ENCODE measurements at places on chromosomes 5 and 9.

DNA sequence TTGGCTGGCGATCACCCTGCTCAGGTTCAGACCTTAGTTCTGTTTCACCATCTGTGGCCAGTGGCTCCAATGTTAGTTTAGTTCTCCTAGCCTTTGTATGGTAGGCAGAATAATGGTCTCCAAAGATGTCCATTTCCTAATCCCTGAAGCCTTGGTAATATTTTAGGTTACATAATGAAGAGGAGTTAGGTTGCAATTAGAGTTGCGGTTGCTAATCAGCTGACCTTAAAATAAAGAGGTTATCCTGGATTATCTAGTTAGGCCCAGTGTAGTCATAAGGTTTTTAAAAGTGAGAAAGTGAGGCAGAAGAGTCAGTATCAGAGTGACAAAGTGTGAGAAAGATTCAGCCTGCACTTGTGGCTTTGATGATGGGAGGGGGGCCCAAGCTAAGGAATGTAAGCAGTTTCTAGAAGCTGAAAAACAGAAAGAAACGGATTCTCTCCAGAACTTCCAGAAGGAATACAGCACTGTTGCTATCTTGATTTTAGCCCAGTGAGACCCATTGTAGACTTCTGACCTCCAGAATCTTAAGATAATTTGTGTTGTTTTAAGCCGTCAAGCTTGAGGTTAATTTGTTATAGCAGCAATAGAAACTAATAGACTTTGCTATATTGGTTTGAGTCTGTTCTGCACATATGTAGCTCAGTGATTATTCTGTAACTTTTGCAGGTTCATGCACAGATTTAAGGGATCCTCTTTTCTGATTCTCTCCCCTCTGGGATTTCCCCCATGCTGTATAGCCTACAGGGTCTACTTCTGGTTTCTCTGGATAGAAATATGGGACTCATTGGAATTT lies 21.6 kb downstream of the LNPEP start:
- H3K27ac ChIP-seq = no peak overlapping the region
- DNase-seq = no peak
- no peaks in the 10 kb centered on the region for H3K36me3 ChIP-seq

GRCh38 chr9:72773570-72773969 lies 179.3 kb downstream of the ALDH1A1 start:
- no peaks in the 10 kb centered on the region for H3K4me1 ChIP-seq
- H3K36me3 ChIP-seq = no peaks in the 10 kb centered on the region
- no peaks in the 10 kb centered on the region for H3K27me3 ChIP-seq
- no peak overlapping the region for H3K27ac ChIP-seq
- no peak overlapping the region for H3K4me3 ChIP-seq
- DNase-seq = no peak

DNA sequence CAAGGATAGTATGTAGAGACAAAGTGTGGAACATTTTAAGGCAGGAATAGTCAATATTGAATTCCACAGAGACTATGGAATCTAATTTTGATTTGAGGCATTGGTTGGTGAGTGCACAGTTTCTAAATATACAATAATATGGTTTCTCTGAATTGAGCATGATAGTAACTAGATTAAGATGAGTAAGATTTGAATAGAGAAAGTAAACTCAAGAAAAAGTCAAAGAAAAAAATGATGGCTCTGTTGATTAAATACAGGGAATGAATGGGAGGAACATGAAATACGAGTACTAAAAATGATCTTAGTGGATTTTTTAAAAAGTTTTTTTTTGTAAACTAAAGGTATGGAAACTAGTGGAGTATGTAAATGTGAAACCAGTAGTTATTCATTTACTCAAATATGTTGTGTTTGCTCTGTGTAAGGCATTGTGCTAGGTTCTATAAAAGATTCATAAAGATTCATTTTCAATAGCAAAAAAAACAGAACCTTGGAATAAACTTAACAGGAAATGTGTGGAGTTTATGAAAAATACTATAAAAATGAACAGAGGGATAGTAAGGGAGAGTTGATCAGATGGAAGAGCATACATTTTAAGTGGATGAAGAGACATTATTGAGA lies 101.2 kb downstream of the ZCCHC7 start:
- no peak overlapping the region for H3K4me3 ChIP-seq
- no peaks in the 10 kb centered on the region for H3K4me1 ChIP-seq
- no peaks in the 10 kb centered on the region for H3K36me3 ChIP-seq
- no peak overlapping the region for H3K27ac ChIP-seq

DNA sequence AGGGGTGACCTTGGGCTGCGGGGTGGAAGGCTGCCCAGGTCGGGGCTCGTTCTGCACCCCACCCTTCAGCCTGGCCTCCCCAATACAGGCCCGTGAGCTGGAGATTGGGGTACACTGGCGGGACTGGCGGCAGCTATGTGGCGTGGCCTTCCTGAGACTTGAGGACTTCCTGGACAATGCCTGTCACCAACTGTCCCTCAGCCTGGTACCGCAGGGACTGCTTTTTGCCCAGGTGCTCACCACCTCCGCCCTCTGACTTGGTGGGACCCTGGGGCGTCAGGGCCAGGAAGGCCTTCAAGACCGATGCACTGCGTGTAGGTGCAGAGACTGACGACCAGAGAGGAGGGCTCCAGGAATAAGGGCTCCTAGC lies 10.5 kb downstream of the ZDHHC12 start:
- H3K27me3 ChIP-seq = no peaks in the 10 kb centered on the region
- H3K4me3 ChIP-seq = no peak overlapping the region
- DNase-seq = no peak
- peaks cover 37% of the 10 kb centered on the region for H3K36me3 ChIP-seq

GRCh38 chr5:172743112-172743959 lies 27.7 kb downstream of the DUSP1 start:
- no peaks in the 10 kb centered on the region for H3K27me3 ChIP-seq
- DNase-seq = no peak
- peaks cover 9% of the 10 kb centered on the region for H3K4me1 ChIP-seq
- H3K27ac ChIP-seq = no peak overlapping the region
- H3K4me3 ChIP-seq = no peak overlapping the region

DNA sequence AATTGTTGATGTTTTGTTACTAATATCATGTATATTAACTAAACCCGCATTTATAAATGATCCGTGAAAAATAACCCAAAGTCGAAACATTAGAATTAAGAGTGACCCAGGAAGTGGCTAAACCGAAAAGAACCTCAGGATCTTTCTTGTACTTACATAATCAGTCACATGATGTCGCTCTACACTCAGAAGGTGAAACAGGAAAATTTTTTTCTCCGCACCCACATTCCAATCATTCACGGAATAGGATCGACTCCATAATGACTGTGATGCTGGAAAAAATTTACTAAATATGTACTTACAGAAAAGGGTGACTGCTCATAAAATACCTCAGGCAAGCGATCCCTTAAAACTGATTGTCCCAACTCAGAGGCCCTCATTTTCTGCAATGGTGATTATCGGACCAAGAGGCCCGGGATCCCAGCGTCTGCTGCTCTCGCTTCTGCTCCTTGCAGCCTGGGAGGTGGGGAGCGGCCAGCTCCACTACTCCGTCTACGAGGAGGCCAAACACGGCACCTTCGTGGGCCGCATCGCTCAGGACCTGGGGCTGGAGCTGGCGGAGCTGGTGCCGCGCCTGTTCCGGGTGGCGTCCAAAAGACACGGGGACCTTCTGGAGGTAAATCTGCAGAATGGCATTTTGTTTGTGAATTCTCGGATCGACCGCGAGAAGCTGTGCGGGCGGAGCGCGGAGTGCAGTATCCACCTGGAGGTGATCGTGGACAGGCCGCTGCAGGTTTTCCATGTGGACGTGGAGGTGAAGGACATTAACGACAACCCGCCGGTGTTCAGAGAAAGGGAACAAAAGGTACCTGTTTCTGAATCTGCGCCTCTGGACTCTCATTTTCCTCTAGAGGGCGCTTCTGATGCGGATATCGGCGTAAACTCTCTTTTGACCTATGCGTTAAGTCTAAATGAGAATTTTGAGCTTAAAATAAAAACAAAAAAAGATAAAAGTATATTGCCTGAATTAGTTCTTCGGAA lies at the start of gene PCDHA12:
TSS of gene PCDHA12 (plus strand) at position 224 of the 981 bp plus-strand sequence. CDS start at position 389, 165 bp downstream.
- H3K4me1 ChIP-seq = no peaks in the 10 kb centered on the region
- H3K27me3 ChIP-seq = peaks cover 7% of the 10 kb centered on the region
- no peak for DNase-seq
- H3K36me3 ChIP-seq = no peaks in the 10 kb centered on the region
- H3K27ac ChIP-seq = no peak within 1 kb of the TSS

- no peak overlapping the region for H3K4me3 ChIP-seq
- H3K27me3 ChIP-seq = no peaks in the 10 kb centered on the region
- no peak overlapping the region for H3K27ac ChIP-seq
- no peaks in the 10 kb centered on the region for H3K4me1 ChIP-seq
Measured at GRCh38 chr5:91072881-91073280, 310.2 kb downstream of the ARRDC3 start.

DNA sequence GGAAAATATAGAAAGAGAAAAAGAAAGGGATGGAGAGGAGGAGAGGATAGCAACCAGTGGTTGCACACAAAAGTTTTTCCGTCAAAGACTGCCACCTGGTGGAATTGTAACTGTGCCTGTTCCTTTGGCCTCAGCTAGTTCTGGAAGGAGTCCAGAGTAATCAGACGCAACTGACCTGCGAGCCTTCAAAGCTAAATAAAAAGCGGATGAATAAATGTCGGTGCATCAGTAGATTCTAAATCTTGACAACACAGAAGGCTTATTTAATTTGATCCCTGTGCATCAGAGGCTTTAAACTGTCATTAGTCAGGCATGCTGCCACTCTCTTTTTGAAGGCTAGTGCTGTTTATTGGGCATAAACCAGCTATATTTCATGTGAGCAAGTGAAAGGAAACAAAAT lies 132.9 kb upstream of the ACO1 start:
- H3K36me3 ChIP-seq = no peaks in the 10 kb centered on the region
- no peaks in the 10 kb centered on the region for H3K27me3 ChIP-seq
- no peak overlapping the region for H3K27ac ChIP-seq

DNA sequence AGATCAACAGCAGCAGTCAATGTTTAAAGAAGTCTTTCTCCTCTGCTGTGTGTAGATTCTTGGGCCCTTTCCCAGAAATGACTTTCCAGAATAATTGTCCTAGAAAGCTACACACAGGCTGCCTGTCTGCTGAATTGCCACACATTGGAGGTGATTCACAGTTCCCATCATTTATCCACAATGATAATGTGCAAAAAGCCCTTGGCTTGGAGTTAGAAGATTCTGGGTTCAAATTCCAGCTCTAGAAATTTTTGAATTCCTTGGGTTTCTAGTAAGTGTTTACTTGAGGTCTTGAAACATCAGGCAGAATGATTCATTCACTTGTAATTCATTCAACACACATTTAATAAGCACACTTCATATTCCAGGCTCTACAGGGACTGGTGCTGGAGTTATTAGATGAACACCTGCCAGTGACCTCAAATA lies 28.6 kb upstream of the EPB41L4B start:
- no peak overlapping the region for H3K4me3 ChIP-seq
- H3K4me1 ChIP-seq = no peaks in the 10 kb centered on the region
- H3K36me3 ChIP-seq = no peaks in the 10 kb centered on the region
- H3K27me3 ChIP-seq = peaks cover 3% of the 10 kb centered on the region

DNA sequence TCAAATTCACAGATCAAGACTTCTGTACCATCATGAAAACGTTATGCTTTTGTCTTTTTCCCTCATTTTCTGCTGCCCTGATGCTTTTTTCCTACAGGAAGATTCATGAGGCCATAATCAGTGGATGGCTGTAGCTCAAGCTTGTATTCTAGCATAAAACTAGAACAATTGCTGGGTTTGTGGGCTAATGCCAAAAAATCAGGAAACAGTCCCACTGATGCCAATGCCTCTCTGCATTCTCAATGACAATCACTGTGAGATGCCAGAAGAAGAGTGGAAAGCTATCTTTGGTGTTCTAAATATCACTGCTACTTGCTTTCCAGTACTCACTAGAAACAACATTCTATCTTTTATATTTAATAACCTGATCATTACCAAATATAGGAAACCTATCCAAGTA lies 33.3 kb upstream of the FAM170A start:
- no peak for DNase-seq
- H3K27me3 ChIP-seq = no peaks in the 10 kb centered on the region
- no peaks in the 10 kb centered on the region for H3K4me1 ChIP-seq
- no peak overlapping the region for H3K4me3 ChIP-seq

DNA sequence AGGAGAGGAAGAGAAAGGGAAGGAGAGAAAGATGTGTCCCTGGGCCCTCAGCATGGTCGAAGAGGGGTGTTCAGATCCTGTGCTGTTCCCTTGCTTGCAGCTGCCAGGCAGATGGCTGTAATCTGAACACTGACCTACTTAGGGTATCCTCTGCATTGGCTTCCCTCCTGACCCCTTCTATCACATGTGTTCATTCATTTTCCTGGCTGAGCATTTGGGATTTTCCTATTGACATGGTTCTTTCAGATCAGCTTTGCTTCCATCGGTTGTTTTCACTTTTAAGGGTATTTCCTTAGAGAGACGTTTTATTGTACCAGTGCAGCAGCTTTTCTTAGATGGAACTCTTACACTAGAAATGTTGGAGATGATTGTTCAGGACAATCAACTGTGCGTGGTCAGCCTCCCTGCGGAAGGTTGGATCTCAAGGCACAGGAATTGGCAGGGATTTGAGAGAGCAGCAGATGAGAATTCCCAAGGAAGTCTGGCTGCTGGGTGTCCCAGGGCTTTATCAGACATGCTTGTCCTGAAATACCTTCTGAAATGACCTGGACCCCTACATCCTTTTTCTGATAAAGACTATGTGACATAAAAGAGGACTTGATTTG lies 26.0 kb downstream of the ACTBL2 start:
- H3K36me3 ChIP-seq = no peaks in the 10 kb centered on the region
- no peaks in the 10 kb centered on the region for H3K27me3 ChIP-seq
- peaks cover 9% of the 10 kb centered on the region for H3K4me1 ChIP-seq
- no peak for DNase-seq
- H3K4me3 ChIP-seq = no peak overlapping the region

DNA sequence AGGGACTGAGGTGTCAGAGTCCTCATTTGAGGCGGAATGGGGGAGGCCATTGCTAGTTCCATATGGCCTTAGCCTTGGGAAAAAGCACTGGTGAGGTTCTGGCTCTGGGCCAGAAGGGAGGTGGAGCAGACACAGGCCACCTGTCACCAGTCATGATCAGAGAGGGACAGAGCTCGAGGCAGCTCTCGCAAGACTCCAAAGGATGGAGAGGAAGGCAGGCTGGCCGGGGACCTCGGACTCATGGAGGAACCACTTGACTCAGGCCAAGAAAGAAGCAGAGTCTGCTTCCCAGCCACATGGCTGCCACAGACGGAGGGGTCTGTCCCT lies 29.2 kb upstream of the NSMF start:
- H3K4me3 ChIP-seq = no peak overlapping the region
- peaks cover 3% of the 10 kb centered on the region for H3K4me1 ChIP-seq
- no peaks in the 10 kb centered on the region for H3K27me3 ChIP-seq
- no peak for DNase-seq
- no peak overlapping the region for H3K27ac ChIP-seq

DNA sequence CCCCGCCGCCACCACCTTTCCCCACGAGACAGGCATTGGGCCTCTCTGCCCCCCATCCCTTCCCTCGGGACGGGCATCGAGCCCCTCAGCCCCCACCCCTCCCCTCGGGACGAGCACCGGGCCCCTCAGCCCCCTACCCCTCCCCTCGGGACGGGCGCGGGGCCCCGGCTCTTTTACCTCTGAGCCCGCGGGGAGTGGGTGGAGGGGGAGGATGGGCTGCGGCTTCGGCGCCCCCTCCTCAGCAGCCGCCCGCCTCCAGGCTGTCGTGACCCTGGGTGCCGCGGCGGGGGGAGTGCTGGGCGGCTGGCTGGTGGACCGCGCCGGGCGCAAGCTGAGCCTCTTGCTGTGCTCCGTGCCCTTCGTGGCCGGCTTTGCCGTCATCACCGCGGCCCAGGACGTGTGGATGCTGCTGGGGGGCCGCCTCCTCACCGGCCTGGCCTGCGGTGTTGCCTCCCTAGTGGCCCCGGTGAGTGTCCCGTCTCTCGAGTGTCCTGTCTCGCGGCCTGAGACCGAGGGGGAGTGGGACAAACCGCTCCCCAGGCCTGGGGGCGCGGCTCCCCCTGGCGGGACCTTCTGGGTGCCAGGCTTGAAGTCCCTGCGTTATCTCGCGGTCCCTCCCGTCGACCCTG lies 791 bp downstream of the SLC2A8 start:
- H3K27me3 ChIP-seq = no peaks in the 10 kb centered on the region
- peaks cover 20% of the 10 kb centered on the region for H3K4me1 ChIP-seq
- DNase-seq = peak; percentile 46
- H3K36me3 ChIP-seq = no peaks in the 10 kb centered on the region

All from common myeloid progenitor, CD34-positive (primary cell).